Osteoblast (primary cell): ENCODE measurements at places on chromosomes 6 and 20.

- peaks cover 9% of the 10 kb centered on the region for H3K36me3 ChIP-seq
- no peaks in the 10 kb centered on the region for H3K27me3 ChIP-seq
- H3K4me1 ChIP-seq = peaks cover 17% of the 10 kb centered on the region
Observed at GRCh38 chr6:17859846-17860245, 127.6 kb downstream of the KIF13A start.

GRCh38 chr6:143838395-143838794 is 4.7 kb upstream of the LTV1 start:
- DNase-seq = no peak
- no peak overlapping the region for H3K4me3 ChIP-seq
- H3K27me3 ChIP-seq = no peaks in the 10 kb centered on the region
- H3K27ac ChIP-seq = no peak overlapping the region
- H3K4me1 ChIP-seq = peaks cover 3% of the 10 kb centered on the region

DNA sequence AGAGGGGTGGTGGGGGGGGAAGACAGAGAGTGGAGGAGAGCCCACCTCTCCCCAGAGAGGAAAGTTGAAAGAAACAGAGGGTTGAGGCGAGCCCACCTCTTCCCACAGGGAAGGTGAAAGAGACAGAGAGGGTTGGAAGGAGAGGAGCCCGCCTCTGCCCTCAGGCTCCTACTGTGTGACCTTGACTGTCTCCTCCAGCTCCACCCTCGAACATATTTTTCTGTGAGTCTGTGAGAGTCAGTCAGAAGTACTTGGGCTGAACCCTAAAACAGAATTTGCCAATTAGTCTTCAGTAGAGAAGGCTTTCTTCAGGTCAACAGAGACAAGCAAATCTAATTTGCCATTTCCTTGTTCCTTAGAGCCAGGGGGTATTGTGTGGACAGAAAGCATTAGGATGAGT is 153.7 kb upstream of the SNX9 start:
- peak overlapping the region; percentile 26 for H3K27ac ChIP-seq
- peaks cover 21% of the 10 kb centered on the region for H3K4me1 ChIP-seq

- peak within 1 kb of the TSS; percentile 63 for H3K4me3 ChIP-seq
- H3K27me3 ChIP-seq = no peaks in the 10 kb centered on the region
Observed at GRCh38 chr20:35171753-35172433, at the start of gene PROCR. TSS of gene PROCR (plus strand) at chr20:35172072. CDS start at chr20:35172155, 83 bp downstream.

DNA sequence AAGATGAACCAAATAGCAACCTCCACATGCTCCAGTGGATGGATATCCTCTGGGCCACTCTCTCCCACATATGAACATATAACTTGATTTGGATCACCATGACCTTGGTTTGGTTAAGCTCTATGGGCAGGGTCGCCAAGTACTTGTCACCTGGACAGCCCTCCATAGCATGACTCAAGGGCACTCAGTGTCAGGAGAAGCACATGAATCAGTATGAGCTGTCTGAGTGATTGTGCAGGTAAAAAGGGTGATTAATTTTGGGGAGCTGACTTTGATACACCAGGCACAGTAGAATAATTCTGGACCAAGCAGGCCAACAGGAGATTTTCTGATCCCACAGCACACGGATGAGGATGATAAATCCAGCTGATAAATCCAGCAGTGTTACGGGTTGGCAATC is 74.4 kb downstream of the OPRM1 start:
- DNase-seq = no peak
- no peak overlapping the region for H3K4me3 ChIP-seq
- no peaks in the 10 kb centered on the region for H3K27me3 ChIP-seq
- H3K36me3 ChIP-seq = no peaks in the 10 kb centered on the region
- H3K27ac ChIP-seq = no peak overlapping the region

DNA sequence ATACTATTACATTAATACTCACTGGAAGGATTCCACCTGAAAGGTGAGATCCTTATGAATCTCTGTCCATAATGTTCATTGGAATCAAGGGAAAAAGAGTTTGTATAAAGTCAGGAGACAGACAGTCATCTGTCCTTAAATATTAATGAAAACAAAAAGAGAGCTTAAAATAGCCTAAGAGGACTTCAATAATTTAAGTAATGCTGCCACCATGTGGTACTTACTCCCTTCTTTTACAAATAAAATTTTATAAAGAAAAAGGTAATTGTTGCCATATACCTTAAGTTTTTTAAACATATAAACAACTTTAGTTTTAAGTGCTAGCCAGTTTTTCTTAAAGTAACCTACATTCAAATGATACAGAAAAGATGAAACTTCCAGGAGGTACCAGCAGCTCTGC is 5.1 kb downstream of the BLOC1S5 start:
- peaks cover 3% of the 10 kb centered on the region for H3K4me1 ChIP-seq
- H3K27ac ChIP-seq = no peak overlapping the region
- H3K27me3 ChIP-seq = no peaks in the 10 kb centered on the region
- peaks cover 11% of the 10 kb centered on the region for H3K36me3 ChIP-seq
- peak; percentile 83 for DNase-seq
- no peak overlapping the region for H3K4me3 ChIP-seq

- no peaks in the 10 kb centered on the region for H3K4me1 ChIP-seq
- H3K4me3 ChIP-seq = no peak overlapping the region
- DNase-seq = no peak
- H3K36me3 ChIP-seq = no peaks in the 10 kb centered on the region
- H3K27ac ChIP-seq = no peak overlapping the region
Observed at GRCh38 chr20:15498926-15499325, 1074.3 kb downstream of the KIF16B start.

DNA sequence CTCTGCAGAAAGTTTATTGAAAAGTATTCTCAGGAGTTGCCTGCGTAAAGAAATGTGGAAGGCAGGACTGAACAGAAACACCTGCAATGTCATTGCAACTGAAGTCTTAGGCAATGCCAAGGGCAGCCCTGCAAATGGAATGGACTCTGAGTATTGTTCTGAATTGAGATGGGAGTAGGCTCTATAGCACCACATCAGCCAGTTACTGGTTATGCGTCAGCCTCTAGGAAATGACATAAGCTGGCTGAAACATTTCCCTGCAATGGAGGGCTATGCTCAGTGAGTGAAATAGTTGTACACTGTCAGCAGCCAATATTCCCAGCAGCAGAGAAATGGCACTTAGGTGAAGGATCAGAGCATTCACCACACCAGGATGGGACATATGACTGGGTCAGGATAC is 13.8 kb upstream of the GJE1 start:
- no peak for DNase-seq
- H3K4me3 ChIP-seq = no peak overlapping the region
- no peaks in the 10 kb centered on the region for H3K27me3 ChIP-seq
- no peaks in the 10 kb centered on the region for H3K4me1 ChIP-seq

DNA sequence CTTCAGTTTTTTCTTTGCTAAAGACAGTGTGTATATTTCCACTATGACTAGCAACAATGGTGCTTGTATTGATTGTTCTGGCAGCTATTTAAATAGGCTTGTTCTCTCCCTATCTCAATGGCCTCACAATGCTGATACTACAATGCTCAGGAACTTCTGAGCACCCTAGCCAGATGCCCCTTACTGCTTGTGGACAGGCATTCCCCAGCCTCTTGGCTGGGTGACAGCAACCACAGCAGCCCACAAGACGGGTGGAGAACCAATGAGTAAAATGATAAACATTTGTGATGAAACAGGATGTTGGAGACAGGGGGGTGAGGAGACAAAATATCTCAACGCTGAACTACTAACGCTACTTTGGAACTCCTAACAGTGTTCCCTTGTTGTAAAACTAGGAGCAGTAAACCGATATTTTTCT is 42.3 kb downstream of the HIVEP2 start:
- DNase-seq = peak; percentile 66
- H3K27ac ChIP-seq = peak overlapping the region; percentile 97
- peak overlapping the region; percentile 44 for H3K4me3 ChIP-seq
- no peaks in the 10 kb centered on the region for H3K36me3 ChIP-seq
- H3K27me3 ChIP-seq = no peaks in the 10 kb centered on the region

DNA sequence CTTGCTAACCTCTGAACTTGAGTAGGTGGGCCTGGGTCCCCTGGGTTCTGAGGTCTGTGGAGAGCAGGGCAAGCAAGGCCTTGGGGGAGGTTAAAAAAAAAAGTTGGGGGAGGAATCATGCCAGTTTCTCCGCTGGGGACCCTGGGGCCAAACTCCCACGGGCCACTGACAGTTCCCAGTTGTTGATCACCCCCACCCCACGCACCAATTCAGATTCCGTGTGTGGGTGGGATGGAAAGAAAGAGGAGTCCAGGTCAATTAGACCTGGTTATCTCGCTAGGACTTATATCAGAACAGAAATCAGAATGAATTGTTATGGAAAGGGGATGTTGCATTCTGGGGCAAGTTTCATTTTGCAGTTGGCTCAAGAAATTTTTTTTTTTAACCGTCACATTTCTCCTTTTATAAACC is 46.7 kb upstream of the SUPT3H start:
- peak; percentile 87 for DNase-seq
- peaks cover 51% of the 10 kb centered on the region for H3K4me1 ChIP-seq
- peak overlapping the region; percentile 90 for H3K27ac ChIP-seq
- H3K36me3 ChIP-seq = no peaks in the 10 kb centered on the region

GRCh38 chr6:1893470-1894130 is 283.9 kb downstream of the FOXC1 start:
- H3K27ac ChIP-seq = no peak overlapping the region
- no peak for DNase-seq
- H3K4me1 ChIP-seq = peaks cover 13% of the 10 kb centered on the region
- no peak overlapping the region for H3K4me3 ChIP-seq

DNA sequence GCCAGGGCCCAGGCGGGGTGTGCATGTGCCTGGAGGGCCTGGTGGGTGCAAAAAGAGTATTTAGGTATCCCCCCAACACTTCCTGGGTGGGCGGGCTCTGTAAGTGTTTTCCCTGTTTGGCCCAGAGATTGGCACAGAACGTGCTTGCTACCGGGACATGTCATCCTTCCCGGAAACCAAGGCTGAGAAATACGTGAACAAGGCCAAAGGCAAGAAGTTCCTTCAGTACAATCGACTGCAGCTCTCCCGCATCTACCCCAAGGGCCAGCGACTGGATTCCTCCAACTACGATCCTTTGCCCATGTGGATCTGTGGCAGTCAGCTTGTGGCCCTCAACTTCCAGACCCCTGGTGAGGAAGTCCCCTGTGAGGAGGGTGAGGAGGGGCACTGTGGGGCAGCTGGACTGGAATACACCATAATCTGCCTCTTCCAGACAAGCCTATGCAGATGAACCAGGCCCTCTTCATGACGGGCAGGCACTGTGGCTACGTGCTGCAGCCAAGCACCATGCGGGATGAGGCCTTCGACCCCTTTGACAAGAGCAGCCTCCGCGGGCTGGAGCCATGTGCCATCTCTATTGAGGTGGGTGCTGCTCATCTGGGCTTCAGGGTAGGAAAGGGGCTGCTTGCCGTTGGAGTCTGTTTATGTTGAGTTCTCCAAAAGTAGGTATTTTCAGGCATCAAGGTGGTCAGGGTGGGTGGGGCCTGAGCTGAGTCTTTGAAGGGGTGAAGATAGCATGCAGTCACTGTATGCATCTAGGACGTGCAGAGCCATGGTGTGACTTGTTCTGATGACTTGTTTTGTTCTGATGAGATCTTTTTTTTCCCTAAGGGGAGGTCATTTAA is 35.2 kb downstream of the PLCG1 start:
- no peaks in the 10 kb centered on the region for H3K27me3 ChIP-seq
- H3K4me1 ChIP-seq = peaks cover 10% of the 10 kb centered on the region
- H3K36me3 ChIP-seq = peaks cover 67% of the 10 kb centered on the region
- peak; percentile 75 for DNase-seq
- H3K27ac ChIP-seq = no peak overlapping the region
- H3K4me3 ChIP-seq = no peak overlapping the region

- H3K36me3 ChIP-seq = no peaks in the 10 kb centered on the region
- peaks cover 10% of the 10 kb centered on the region for H3K4me1 ChIP-seq
- peaks cover 3% of the 10 kb centered on the region for H3K27me3 ChIP-seq
- H3K27ac ChIP-seq = no peak overlapping the region
Observed at GRCh38 chr20:63835021-63835858, 4.2 kb upstream of the ZBTB46 start.
